ENCODE measurements at places on chromosomes 6 and 20.
A peak's percentile ranks its signal among the peaks of the same experiment; 100 is the strongest.

- no peak for DNase-seq
Measured at GRCh38 chr20:53752583-53752970, 158.9 kb upstream of the ZNF217 start.

DNA sequence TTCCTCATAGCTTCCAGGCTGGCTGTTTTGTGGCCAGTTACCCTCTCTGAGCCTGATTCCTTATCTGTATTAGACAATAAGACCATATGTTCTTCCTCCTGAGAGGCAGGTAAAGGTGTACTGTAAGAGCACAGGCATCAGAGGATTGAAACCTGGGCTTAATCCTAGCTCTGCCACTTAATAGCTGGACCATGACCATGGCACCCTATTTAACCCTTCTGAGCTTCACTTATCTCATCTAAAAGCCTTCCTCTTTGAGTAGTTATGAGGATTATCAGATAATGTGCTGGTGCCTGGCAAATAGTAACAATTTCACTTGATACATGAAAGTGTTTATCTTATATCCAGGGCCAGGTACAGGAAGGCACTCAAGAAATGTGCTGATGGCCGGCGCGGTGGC is 34.9 kb downstream of the BCL2L1 start:
- DNase-seq: no peak

DNA sequence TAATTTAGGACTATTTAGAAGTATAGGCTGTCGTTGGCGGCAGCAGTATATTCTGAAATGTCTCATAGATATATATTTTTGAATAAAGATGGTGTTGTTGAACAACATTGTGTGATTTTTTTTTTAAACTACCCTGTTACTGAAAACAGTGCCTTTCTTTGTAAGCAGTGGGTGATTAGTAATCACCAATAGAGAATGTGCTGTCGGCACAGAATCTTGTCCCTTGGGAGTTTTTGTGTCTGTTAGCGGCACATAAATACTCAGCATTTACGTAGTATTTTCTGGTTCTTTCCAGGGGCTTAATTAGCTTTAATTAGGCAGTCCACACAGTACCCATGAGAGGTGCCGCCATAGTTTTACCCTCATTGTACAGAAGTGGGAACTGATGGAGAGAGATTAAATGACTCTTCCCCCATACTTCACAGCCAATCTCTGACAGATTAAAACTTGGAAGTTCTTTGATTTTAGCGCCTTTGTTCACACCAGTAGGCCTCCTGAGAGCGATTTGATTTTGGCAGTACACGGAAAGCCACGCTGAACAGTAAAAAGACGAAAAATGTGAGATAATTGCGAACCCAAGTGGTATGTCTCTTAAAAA is 58.8 kb downstream of the RPRD1B start:
- DNase-seq: no peak

- DNase-seq: no peak
Measured at GRCh38 chr20:16388731-16389130, 184.5 kb downstream of the KIF16B start.

- no peak for DNase-seq
Measured at GRCh38 chr20:4090756-4091489, 75.6 kb upstream of the RNF24 start.

DNA sequence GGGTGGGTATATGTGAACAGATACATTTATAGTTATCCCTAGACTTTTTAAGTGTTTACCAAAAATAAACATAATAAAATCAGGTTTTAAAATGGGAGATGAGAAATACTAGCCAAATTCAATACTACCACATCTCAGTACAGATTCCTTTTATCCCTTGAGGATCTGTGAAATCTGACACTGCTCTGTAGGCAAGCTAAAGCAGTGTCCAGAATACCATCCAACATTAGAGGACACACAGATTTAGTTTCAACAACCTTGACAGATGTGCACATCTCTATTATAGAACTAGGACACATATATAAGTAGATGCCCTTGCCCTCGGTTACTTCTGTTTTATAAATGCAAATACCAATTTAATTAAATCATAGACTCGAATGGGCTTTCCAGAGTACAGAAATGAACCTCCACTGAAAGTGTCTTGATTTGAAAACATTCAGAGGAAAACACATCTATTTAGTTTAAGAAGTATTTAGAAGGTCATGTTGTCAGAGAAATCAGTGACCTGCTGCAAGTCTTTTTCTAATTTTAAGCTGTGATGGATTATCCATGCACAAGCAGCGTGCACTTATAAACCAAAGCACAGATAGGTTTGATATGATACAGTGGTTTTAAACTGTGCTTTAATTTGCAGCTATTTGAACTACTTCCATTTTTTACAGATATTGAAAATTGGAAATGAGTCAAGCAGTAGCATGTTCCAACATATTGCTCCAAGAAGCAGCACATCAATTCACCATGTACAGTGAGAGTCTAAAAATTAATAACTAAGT is 156.3 kb upstream of the EPHA7 start:
- no peak for DNase-seq

DNA sequence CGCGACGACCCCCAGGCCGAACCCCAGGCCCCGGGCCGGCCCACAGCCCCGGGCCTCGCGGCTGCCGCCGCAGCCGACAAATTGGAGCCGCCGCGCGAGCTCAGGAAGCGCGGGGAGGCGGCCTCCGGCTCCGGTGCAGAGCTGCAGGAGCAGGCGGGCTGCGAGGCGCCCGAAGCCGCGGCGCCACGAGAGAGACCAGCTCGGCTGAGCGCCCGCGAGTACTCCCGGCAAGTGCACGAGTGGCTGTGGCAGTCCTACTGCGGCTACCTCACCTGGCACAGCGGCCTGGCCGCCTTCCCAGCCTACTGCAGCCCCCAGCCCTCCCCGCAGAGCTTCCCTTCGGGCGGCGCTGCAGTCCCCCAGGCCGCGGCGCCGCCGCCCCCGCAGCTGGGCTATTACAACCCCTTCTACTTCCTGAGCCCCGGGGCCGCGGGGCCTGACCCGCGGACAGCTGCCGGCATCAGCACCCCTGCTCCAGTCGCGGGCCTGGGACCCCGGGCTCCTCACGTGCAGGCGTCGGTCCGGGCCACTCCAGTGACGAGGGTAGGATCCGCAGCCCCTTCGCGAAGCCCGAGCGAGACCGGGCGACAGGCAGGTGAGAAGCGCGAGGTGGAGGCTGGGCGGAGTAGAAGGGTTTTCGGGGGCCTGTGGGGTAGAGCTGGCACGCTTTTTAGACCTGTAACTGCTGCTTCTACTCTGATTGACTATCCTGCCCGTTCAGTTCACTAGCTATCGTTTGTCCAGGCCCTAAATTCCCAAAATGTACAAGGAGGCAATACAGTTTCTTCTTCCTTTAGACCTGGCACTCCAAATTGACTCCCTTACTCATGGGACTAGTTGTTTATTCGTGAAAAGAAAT is 654 bp downstream of the FAM8A1 start:
- peak; percentile 34 for DNase-seq

GRCh38 chr6:27811451-27811772 is 100.8 kb downstream of the OR2B2 start:
- DNase-seq: no peak

DNA sequence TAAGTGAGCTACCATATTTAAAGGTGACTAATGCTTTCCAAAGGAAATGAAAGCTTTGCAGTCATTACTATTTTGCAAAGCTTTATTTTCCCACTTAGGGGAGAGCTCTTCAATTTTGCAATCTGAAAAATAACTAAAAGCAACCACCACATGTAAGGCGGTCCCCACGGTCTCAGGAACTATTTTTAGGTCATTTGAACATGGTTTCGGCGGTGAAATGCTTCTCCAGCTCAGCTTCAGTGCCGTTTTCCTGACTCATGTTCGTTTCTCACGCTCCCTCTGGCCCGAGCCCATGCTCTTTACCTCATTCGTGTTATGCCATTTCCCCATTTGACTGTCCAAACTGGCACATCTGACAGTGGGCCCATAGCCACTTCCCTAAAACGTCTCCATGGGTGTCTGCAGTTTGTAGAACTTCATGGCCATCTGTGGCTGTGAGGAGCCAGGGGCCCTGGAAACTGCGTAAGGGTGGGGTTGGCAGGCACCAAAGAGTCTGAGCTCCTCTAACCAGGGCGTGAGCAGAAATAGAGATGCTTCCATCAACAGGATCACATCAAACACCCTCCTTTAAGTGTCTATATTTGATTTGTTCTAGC is 46.5 kb downstream of the ADTRP start:
- DNase-seq: peak; percentile 33

GRCh38 chr6:114085211-114085610 is 114.3 kb upstream of the HDAC2 start:
- DNase-seq: no peak

- no peak for DNase-seq
Measured at GRCh38 chr6:3534599-3534998, 77.7 kb upstream of the SLC22A23 start.

GRCh38 chr6:52019092-52019491 is 68.3 kb downstream of the PKHD1 start:
- DNase-seq: no peak

DNA sequence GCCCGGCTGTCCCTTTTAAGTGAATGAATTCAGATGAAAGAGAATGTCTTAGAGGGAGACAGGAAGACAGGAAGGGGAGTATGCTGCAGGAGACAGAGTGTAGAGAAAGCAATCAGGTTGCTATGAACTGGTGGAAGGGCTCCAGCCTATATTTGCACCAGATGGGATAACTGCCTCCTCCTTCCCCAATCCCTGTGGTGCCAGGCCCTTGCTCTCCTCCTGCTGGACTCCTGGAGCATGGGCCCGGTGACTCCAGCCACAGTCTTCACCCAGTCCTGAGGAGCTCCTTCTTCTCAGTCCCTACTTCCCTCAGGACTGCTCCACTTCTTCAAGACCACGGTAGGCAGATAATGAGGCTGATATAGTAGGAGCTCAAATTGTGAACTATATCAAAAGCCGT is 91.8 kb downstream of the TMEM200A start:
- DNase-seq: no peak

- DNase-seq: no peak
Measured at GRCh38 chr20:4244700-4245485, 229.5 kb upstream of the RNF24 start.

GRCh38 chr20:31841928-31842327 is 3.5 kb downstream of the FOXS1 start:
- no peak for DNase-seq

DNA sequence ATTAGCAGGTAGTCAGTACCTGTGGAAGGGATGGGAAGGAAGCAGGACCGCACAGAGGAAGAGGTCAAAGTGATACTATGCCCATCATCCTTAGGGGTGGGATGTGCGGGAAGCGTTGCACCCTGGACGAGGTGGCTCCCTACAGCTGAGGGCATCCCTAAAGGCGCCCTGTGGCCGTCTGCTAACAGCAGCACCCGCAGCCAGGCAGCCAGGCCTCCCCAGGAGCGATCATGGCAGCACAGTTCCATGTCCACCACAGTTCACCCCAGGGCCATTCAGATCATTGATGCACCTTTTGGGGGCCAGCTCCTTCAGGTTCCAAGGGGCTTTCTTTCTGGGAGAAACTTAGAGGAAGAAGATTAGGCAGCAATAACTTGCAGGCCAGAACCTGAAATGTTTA is 59.5 kb downstream of the RPP40 start:
- no peak for DNase-seq

- no peak for DNase-seq
Measured at GRCh38 chr6:11136809-11137208, 25.3 kb upstream of the ERVFRD-1 start.

DNA sequence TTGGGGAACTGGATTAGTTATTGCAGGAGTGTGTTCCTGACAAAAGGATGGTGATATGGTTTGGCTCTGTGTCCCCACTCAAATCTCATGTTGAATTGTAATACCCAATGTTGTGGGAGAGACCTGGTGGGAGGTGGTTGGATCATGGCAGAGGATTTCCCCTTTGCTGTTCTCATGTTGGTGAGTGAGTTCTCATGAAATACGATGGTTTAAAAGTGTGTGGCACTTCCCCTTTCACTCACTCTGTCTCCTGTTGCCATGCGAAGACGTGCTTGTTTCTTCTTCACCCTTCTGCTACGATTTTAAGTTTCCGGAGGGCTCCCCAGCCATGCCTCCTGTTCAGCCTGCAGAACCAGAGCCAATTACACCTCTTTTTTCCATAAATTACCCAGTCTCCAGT is 16.2 kb upstream of the TREM1 start:
- DNase-seq: peak; percentile 16

DNA sequence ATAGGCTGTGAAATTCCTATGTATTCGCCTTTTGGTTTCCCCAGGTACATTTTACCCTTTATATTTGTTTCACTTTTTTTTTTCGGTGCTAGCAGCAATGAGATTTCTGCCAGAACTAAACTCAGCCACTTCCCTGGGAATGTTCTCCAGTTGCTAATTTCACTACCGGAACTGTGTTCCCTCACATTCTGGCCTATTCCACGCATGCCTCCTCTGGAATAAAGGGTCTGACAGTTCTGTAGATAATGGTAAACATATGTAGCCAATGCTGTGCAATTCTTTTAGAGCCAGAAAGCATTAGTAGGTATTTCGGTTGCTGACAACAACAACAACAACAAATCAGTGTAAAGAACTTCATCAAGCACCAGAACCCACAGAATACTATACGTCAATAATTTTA is 96.1 kb upstream of the TBX18 start:
- no peak for DNase-seq

- DNase-seq: no peak
Measured at GRCh38 chr6:164124986-164125385, 710.5 kb downstream of the QKI start.

DNA sequence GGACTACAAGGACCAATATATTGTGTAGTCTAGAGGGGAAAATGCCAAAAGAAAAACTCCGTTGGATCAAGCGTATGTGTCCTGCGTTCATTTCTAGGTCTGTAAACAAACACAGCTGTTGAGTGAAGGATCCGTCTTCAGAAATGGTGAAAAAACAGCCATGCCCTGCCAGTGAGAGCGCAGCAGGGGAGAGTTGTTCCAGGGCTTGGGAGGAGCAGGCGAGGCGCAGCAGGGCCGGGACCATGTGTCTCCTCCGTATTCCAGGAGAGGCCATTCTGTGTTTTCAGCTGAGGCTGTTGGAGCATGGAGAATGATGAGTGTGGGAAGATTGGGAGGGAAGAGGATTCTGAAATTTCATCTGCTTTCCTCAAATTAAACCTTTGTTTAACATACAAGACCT is 38.0 kb downstream of the BMP6 start:
- DNase-seq: no peak

GRCh38 chr6:64128301-64129024 is 492.9 kb downstream of the PHF3 start:
- DNase-seq: no peak

GRCh38 chr20:46631874-46632446 is 19.3 kb downstream of the SLC13A3 start:
- no peak for DNase-seq

DNA sequence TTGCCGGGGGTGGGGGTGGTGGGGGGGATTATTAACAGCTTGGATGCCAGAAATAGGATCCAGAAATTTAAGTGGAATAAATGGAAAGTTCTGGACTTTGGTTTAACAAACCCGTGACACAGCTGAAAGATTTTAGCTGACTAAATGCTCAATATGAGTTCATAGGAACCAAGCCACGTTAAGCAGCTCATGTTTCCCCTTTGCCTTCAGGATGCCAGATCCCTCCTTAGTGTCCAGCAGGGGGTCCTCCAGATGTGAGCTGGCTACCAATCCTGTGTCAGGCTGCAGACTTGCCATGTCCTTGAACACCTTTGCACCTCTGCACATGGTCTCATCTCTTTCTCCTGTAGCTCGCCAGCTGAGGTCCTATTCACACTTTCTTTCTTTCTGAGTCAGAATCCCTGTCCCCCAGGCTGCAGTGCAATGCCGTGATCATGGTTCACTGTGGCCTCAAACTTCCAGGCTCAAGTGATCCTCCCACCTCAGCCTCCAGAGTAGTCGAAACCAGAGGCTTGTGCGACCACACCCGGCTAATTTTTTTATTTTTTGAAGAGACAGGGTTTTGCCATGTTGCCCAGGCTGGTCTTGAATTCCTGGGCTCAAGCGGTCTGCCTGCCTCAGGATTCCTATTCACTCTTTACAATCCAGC is 133.3 kb upstream of the ARMC2 start:
- DNase-seq: no peak

GRCh38 chr6:136225496-136225895 is 24.6 kb downstream of the MTFR2 start:
- DNase-seq: no peak
